ENCODE measurements at places on chromosomes 3 and 15.

DNA sequence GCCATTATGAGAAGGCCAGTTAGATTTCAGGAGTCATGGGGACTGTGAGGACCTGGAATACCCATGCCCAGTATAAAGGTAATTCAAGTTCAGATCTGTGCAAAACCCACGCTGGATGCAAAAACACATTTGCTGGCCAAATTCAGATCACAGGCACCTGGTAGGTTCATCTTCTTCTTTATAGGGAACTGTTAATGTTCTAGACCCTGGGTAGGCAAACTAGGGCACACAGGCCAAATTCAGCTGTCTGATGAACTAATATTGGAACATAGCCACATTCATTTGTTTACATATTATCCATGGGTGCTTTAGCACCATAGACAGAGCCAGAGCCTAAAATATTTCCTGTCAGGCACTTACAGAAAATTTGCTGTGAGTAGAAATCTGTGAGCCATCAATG is 241.4 kb downstream of the PTPRG start:
- no peak for DNase-seq

DNA sequence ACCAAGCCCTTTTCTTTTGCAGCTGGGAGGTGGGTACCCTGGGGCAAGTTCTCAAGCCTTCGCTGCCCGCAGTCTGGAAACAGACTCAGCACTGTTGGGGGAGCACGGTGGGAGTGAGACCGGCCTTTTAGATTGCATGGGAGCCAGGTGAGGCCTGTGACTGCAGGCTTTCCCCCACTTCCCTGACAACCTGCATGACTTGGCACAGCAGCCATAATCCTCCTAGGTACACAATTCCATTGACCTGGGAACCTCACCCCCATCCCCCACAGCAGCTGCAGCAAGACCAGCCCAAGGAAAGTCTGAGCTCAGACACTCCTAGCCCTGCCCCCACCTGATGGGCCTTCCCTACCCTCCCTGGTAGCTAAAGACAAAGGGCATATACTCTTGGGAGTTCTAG is 52.2 kb upstream of the CCDC80 start:
- no peak for DNase-seq

DNA sequence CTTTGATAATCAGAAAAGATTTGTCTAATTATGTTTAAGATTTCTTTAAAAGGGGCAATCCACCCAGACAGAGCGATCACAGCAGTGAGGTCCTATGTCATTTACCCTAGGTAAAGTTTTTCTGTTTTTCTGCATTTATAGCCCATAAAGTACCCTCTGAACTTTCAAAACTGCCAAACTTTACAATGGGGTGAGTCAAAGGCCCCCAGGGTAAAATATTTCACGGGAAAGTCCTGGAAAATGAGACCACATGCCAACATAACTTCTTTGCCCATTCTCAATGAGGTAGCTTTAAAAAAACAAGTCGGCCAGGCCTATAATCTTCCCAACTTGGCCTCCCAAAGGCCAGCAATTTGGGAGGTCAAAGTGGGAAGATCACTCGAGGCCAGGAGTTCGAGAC is 53.0 kb downstream of the SUCLG2 start:
- no peak for DNase-seq

DNA sequence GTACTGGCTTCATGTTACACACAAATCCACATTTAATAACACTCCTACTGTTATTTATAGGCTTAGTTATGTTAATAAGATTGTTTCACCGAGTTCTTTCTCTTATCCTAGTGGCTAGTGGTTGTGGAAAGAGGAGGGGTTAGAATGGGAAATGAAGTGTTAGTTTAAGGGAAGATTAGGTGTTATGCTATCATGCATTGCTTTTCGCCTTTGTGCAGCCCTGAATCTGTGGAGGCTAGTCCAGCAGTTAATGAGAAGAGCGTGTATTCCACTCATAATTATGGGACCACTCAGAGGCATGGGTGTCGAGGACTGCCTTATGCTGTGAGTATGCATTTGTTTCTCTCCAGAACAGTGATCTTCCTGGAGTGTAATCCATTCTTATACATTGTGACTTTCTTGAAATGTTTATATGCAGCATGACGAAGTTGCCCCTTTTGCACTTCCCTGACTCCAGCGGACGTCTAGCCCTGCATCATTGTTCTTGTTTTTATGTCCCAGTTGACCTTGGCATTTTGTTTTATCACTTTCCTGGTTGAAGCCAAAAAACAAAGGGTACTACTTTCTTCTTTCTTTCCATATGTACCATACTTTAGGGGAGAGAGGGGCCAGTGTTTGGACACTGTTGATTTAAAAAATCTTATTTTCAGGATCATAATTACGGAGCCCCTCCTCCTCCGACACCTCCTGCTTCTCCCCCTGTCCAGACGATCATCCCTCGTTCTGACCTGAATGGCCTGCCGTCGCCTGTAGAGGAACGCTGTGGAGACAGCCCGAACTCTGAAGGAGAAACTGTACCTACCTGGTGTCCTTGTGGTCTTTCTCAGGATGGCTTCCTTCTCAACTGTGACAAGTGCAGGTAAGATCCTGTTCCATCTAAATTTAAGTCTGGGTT is 36.5 kb downstream of the SETD5 start:
- no peak for DNase-seq

DNA sequence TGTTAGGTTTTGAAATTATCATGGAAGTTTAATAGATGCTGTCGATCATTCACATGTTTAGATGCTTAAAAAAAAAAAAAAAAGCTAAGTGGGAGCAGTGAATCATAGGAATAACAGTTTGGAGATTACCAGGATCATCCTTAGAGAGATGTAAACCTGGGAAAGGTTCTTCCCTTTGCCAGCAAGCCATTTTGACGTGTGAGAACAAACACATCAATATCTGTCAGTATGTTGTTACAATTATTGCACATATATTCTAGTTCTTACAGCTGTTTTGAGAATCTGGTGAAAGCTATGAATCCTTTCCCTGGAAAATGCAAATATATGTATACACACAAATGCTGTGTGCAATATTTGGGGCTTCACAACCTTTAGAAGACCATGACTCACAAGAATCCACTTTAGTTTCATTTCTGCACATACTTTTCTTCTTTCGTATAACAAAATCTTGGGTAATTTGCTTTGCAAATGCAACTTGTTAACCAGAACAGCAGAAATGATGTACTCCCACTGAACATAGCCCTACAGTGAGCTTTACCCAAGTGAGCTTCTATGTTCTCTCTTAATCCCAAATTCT is 12.0 kb downstream of the NFKBIZ start:
- no peak for DNase-seq

- DNase-seq = no peak
Measured at GRCh38 chr3:45582430-45582829, 12.1 kb upstream of the LIMD1 start.

DNA sequence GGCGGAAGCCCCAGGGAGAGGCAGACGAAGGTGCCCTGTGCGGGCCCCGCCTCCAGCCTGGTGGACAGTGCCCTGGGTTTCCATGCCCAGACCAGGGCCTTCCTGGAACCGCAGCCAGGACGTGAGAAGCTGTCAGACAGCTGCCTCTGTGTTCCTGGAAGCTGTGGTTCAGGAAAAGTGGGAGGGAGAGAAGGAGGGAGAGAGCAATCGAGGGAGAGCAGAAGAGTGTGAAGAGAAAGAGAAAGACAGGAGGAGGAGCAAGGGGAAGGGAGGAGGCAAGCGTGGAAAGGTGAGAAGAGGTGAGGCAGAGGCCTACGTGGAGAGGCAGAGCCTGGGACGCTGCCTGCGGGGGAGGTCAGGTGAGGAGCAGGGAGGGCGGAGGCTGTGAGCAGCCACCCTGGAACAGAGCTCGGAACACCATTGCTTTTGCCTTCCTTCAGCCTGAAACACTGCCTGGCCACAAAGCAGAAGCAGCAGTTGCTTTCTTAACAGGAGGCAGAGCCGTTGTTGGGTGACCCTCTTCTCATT is 18.6 kb downstream of the ZDHHC19 start:
- DNase-seq = no peak

GRCh38 chr15:42803436-42803835 is 66.5 kb upstream of the CDAN1 start:
- DNase-seq = no peak

- DNase-seq = no peak
Measured at GRCh38 chr3:185933374-185934173, 4.2 kb downstream of the TRA2B start.

GRCh38 chr3:178669022-178669601 is 132.9 kb downstream of the KCNMB2 start:
- no peak for DNase-seq

- DNase-seq = no peak
Measured at GRCh38 chr3:159238646-159239045, 436.8 kb downstream of the MFSD1 start.

- DNase-seq = no peak
Measured at GRCh38 chr3:58000306-58001085, 7.7 kb upstream of the FLNB start.

DNA sequence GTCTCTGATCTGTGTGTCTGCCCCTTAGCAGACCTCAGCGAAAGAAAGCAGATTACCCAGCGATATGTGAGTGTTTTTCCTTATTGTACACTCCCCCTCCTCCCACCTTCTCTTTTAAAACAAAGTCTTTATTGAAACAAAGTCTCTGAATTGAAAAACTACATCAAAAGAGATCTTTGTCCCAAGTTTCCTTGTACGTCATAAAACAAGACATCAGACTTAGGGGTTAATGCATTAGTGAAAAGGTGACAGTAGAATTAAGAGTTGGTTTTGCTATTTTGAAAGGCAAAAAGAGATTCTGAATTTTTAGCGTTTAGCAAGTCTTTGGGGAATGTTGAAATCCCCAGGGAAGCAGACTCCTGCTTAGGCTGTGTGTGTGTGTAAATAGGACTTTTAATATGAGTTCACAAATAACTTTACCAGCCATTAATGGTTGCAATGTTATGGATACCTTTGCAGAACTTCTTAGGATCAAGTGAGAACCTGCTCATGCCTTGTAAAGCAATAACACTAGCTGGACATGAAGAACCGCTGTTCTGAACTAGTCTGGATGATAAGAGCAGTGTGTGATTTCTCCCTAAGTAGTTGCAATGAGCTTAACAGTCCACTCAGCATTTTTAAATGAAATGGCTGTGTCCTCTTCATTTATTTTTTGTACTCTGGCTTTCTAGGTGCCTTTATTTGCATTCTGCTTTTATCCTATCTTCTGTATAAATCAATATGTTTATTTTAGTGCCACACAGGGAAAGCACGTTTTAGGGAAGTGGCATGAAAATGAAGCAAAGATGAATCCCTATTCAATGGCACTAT is 136.6 kb downstream of the MCTP2 start:
- DNase-seq = no peak

DNA sequence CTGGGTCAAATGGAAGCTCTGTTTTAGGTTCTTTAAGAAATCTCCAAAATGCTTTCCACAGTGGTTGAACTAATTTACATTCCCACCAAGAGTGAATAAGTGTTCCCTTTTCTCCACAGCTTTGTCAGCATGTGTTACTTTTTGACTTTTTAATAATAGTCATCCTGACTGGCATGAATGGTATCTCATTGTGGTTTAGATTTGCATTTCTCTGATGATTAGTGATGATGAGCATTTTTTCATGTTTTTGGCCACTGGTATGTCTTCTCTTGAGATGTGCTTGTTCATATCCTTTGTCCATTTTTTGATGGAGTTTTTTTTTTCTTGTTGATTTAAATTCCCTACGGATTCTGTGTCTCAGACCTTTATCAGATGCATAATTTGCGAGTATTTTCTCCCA is 745.0 kb upstream of the BCHE start:
- no peak for DNase-seq

DNA sequence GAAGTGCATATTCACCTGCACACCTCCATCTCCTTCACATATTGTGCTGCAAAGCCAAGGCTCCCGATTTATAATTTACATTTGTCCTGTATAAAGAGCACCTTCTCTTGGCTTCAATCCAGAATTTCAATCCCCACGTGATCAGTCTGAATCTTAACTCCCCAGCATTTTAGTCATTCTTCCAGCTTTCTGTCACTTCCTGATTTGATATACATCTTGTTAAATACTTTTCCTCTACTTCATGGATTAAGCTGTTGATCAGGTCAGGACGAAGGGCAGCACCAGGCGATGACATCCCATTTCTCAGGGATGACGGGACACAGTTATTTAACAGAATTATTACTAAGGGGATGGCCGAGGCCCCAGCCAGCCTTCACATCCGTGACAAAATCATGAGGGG is 212.5 kb downstream of the EPHB1 start:
- no peak for DNase-seq

- no peak for DNase-seq
Measured at GRCh38 chr15:31245135-31245689, 81.4 kb upstream of the KLF13 start.

Data from iPS DF 19.7 (cell line).